Mesangial cell (primary cell): ENCODE measurements at places on chromosomes 3 and 15. TPM values are rescaled to one million over a fixed set of nuclear protein-coding genes. Genes with fewer than 3 reads are reported as not detected.

The ATP2B2 gene
- total RNA-seq = not detected in 2 replicates

The NRG4 gene
- not detected in 2 replicates for total RNA-seq

The SYNPR gene
- not detected in 2 replicates for total RNA-seq

The TRPM1 gene
- total RNA-seq = not detected in 2 replicates

The VEPH1 gene
- total RNA-seq = 14.8 and 17.5 TPM in 2 replicates

The SPTBN5 gene
- total RNA-seq = under 0.01 and 0.25 TPM in 2 replicates

The SNX22 gene
- total RNA-seq = under 0.01 and 0.25 TPM in 2 replicates

The SLCO2A1 gene
- 0.33 and 2.4 TPM in 2 replicates for total RNA-seq

The ARNT2 gene
- 7.0 and 17.0 TPM in 2 replicates for total RNA-seq
